ENCODE measurements at places on chromosomes 3 and 15.

GRCh38 chr3:137343283-137343682 is 385.5 kb downstream of the IL20RB start:
- no peak for DNase-seq

GRCh38 chr3:56624725-56625124 is 58.3 kb downstream of the TASOR start:
- DNase-seq: no peak

DNA sequence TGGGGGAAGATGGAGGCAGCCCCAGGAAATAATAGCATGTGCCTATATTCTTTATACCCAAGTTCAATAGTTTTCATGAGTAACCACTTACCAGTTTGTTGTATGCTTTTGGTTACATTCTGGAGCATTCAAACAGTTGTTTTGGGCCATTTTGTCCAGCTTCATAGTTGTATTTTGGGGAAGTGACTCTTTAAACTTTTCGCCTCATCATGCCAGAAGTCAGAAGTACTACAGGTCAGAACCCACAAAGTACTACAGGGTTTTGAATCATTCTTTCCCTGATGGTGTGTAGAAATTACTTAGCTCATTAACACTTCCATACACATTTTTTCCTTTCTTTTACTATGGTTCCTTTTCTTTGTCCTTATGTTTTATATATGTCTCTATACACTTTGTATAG is 210.6 kb downstream of the ARPP21 start:
- DNase-seq: no peak

- no peak for DNase-seq
These were observed 88.9 kb downstream of the PTPRG start for GRCh38 chr3:61650276-61650675.

- peak; percentile 21 for DNase-seq
These were observed 130.3 kb downstream of the GHSR start for GRCh38 chr3:172317984-172318383.

DNA sequence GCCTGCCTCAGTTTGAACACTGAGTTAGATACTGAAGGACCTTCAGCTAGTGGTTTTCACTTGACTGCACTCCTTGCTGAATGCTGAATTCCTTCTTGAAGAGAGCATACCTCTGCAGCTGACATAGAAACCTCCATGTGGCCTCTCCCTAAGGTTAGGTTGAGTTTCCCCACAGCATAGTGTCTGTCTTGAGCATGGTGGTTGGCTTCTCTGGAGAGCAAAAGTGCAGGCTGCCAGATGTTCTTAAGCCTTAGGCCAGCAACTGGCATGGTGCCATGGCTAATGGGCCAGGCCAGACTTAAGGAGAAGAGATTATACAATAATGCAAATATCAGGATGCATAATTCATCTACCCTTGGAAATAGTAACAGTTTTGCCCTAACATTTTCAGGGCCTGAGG is 545.6 kb upstream of the ZNF385D start:
- DNase-seq: no peak

- no peak for DNase-seq
These were observed 88.3 kb downstream of the ITPR1 start for GRCh38 chr3:4581498-4581897.

DNA sequence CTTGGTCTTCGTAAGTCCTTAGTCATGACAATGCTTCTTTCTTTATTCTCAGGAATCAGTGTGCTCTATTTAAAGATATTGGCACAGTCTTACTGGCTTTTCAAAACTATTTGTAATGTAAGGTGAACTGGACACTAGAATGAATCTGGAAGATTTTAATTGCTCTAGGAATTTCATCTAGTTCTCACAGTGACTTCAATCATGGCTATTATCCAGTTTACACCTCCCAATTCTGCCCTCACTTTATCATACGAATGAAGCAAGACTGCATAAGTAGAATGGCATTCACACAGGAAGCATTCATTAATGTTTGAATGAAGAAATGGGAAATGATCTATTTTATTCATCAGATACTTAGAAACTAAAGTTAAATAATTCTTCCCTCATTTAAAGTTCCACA is 26.7 kb upstream of the DRD3 start:
- DNase-seq: no peak

- DNase-seq: no peak
These were observed 210.8 kb downstream of the VPS13C start for GRCh38 chr15:61849447-61849846.

DNA sequence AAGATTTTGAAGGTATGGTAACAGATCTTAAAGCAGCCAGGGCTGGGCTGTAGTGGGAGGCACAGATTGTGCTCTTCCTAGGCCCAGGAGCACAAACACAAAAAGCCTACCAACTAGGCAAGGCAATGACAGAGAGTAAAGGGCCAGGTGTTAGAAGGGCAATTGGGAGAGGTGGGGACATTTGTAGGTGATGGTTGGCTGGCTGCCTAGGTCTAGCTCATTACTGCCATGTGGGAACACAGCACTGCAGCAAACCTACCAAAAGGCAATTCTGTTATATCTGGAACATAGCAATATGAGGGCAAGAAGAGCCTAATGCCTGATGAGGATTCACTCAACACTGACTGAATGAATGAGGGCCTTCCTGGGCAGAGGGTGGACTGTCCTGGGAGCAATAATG is 30.4 kb downstream of the ARHGEF3 start:
- DNase-seq: no peak

DNA sequence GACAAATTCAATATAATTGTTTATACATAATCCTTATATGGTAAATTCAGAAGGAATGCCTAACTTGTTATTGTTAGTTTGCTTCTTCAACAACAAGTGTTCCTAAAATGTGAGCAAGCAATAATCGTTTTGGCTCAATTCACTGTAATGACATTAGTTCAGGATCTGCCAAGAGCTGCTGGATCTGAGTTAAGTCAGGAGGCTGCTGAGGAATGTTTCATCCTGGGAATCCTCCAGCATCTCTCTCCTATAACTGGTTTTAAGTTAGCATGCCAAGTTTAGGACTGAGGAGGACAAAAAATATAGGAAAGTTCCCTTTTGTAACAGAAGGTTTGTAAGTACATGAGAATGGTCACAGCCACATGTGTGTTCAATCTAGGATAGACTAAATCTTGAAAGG is 4.9 kb upstream of the GTF2A2 start:
- DNase-seq: no peak

DNA sequence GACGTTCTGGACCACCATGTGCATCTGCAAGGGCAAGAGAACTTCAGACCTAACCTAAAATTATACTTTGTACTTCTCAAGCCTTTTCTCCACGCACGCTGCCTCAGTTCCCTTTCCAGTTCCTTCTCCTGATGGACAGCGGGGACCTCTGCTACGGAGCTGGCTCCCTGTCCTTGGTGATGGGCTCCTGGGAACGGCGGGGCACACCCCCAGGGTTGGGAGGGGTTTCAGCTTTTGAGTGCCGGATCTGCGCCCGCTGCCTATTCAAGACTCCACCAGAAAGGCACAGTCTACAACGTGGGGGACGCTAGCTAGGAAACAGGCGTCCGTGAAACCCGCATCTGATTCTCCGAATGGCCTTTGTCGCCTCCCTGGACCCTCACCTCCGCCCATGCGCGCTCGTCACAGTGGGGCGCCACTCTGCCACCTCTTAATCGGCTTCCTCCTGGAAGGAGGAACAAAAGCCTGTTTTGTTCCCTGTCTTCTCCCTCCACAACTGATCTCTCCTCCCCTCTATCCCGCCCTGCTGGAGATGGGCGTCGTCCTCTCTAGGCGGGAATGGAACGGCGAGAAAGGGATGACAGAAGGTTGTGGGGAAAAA is 2.2 kb downstream of the GPR149 start:
- DNase-seq: no peak

- DNase-seq: no peak
These were observed 47.3 kb upstream of the TCF12 start for GRCh38 chr15:56871185-56871584.

DNA sequence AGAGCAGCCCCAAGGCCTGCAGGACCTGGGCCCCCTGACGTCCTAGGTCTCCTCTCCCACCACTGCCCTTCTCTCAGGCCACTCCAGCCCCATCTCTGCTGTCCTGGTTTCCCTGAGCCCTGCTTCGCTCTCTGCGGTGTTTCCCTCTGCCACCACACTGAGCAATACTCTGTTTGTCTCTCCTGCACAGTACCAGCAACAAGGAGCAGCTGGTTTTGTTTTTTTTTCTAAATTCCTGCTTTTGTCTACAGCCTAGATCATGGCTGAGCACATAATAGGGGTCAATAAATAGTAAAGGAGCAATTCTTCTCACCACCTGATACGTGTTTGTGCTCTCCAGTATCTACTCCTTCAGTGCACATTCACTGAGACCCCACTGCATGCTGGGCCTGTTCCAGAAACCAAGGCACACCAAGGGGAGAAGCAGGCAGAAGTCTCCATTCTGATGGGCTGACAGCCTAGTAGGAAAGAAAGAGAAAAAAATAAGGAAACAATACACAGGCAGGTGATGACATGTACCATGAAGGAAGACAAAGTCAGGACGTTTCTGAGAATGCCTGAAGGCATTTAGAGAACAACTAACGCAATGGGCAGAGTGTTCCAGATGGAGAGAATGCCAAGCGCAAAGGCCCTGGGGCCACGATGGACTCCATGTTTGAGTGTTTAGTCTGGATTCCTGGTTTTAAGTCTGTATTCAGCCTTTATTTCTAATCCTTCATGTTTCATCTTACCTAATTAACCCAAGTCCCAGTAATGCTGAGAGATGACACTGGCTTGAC is 6.0 kb upstream of the ACAD9 start:
- no peak for DNase-seq

GRCh38 chr3:12902181-12902999 is 61.0 kb upstream of the RPL32 start:
- DNase-seq: no peak

- no peak for DNase-seq
These were observed 433.8 kb upstream of the RBMS3 start for GRCh38 chr3:28846971-28847478.

- no peak for DNase-seq
These were observed 6.3 kb downstream of the STARD5 start for GRCh38 chr15:81317642-81318017.

DNA sequence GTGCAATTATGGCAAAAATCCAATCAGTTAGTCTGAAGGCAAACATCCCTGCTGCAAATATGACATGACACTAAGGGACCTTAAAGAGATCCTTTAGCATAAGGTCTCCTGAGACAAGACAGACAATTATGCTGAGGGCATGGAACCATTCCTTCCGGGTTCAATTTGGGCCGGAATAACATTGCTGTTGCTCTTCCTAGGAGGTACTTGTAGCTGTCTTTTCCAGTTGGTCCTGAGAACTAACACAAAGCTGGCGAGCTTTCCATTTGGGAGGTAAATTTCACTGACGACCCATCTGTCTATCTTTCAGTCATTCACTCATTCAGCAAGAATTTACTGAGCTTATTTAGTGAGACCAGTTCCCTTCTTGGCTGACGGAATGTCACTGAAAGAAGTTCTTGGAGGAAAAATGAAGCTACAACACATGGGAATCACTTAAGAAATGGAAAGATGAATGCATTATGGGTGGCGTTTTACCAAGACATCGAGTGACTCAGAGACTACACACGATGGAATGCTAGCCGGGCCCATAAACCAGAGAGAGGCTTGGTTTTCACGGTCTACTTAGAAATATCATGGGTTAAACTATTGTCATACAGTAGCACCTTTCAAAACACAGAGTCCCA is 215.5 kb downstream of the PDZRN3 start:
- no peak for DNase-seq

DNA sequence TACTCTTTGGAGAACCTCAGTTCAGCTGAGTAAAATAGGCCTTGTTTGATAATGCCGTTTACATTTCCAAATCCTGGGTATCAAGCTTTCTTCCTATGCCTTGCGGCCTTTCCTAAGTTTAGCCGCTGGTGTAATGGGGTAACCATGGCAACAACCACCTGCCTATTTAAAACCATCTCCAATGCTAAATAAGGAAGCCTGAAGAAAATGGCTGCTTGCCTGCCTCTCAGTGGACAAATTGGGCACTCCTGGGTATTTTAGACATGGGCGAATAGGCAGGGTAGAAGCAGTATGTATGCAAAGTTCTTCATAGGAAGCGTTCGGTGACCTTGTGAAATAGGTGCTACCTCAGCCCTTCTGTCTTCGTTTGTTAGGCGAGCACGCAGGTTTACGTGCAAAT is 122.7 kb downstream of the DGKG start:
- no peak for DNase-seq

GRCh38 chr3:79769229-79769628 is 1.4 kb upstream of the ROBO1 start:
- DNase-seq: no peak

- DNase-seq: no peak
These were observed 131.1 kb upstream of the PHLDB2 start for GRCh38 chr3:111727843-111728565.

GRCh38 chr15:100525436-100525835 is 3.3 kb downstream of the CERS3 start:
- DNase-seq: no peak

GRCh38 chr3:189981668-189982067 is 139.0 kb downstream of the P3H2 start:
- DNase-seq: no peak

DNA sequence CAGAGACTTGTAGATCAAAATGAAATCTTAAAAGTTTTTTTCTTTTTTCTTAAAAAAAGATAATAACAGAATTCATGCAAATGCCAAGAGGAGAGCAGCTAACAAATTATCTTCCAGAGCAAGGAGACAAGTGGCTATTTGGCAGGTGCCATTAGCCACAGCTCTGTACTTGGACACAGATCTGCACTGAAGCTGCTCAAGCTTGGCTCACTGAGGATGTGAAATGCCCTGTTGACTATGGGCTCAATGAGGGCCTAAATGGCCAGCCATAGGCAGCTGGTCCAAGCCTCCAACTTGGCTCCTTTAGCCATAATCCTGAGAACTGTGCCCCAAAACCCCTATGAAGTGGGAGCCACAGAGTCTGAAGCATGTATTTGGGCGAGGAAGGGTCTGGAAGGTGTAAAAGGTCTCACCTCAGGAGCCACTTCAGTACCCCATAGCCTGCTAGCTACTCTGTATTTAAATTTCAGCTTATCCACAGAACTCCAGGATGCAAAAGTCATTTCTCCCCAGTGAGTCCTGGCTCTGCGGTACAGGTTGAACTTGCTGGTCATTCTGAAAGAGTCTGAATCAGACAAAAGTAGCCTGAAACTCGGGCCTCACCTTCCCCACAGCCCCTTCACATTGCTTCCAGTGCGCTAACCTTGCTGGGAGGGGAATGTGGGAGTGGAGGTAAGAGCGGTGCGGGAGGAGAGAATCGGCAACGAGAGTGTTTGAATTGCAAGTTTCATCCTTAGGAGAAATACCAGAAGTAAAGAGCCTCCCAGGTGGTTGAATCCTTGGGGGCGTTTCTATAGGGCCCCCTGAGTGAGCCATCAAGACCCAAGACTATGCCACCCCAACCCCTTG is 48.0 kb downstream of the ZIC4 start:
- DNase-seq: no peak

All from substantia nigra (tissue), 51 donors.